ENCODE measurements at places on chromosomes 13 and 19. TPM values are rescaled to one million over a fixed set of nuclear protein-coding genes. Genes with fewer than 3 reads are reported as not detected.

The LPAR2 gene
- 17.1 TPM for total RNA-seq

The NAT14 gene
- total RNA-seq: 29.0 TPM

The MBD3L2 gene
- total RNA-seq: not detected

The CATSPERD gene
- 0.65 TPM for total RNA-seq

The PRTN3 gene
- total RNA-seq: not detected

The WDR87 gene
- total RNA-seq: not detected

The PLPP2 gene
- 51.7 TPM for total RNA-seq

The DMWD gene
- total RNA-seq: 38.8 TPM

Measured in epithelial cell of proximal tubule (primary cell).